ENCODE measurements at places on chromosomes 5 and 9. TPM values are rescaled to one million over a fixed set of nuclear protein-coding genes. Genes with fewer than 3 reads are reported as not detected.

TLX3 gene
- not detected for total RNA-seq

SLC23A1 gene
- not detected for total RNA-seq

LCN15 gene
- total RNA-seq: not detected

ST8SIA4 gene
- total RNA-seq: 0.92 TPM

FRMPD1 gene
- 0.03 TPM for total RNA-seq

GRXCR2 gene
- total RNA-seq: not detected

CDX1 gene
- total RNA-seq: not detected

FAF2 gene
- total RNA-seq: 42.7 TPM

PCDHA12 gene
- total RNA-seq: 0.03 TPM

CDKN2B gene
- 4.7 TPM for total RNA-seq

PCDHGA5 gene
- not detected for total RNA-seq

ADGRV1 gene
- 0.04 TPM for total RNA-seq

INSL4 gene
- total RNA-seq: not detected

FOXD4L4 gene
- total RNA-seq: not detected

IFNB1 gene
- not detected for total RNA-seq

Data from foreskin keratinocyte (primary cell).